ENCODE measurements at places on chromosomes 2 and 18. TPM values are rescaled to one million over a fixed set of nuclear protein-coding genes. Genes with fewer than 3 reads are reported as not detected.

The SULT1C4 gene
- 4.1 TPM for polyA plus RNA-seq

The GKN1 gene
- not detected for polyA plus RNA-seq

The SCN2A gene
- polyA plus RNA-seq, result 1.7 TPM

The FNDC4 gene
- 12.4 TPM for polyA plus RNA-seq

The NFATC1 gene
- polyA plus RNA-seq, result 0.73 TPM

The MBP gene
- polyA plus RNA-seq, result 4.7 TPM

The HOXD3 gene
- polyA plus RNA-seq, result not detected

The ACVR1C gene
- polyA plus RNA-seq, result 0.04 TPM

The DES gene
- polyA plus RNA-seq, result 19.8 TPM

The SETBP1 gene
- 0.60 TPM for polyA plus RNA-seq

The CAPN13 gene
- not detected for polyA plus RNA-seq

The UGT1A4 gene
- not detected for polyA plus RNA-seq

The CTAGE1 gene
- 0.05 TPM for polyA plus RNA-seq

The VIT gene
- polyA plus RNA-seq, result not detected

The PLEKHH2 gene
- polyA plus RNA-seq, result 4.5 TPM

The SCYGR2 gene
- polyA plus RNA-seq, result not detected

The CYRIA gene
- polyA plus RNA-seq, result 3.7 TPM

The SLC8A1 gene
- 19.3 TPM for polyA plus RNA-seq

The TRABD2A gene
- 30.2 TPM for polyA plus RNA-seq

The MYO3B gene
- 0.10 TPM for polyA plus RNA-seq

The MYOM1 gene
- 0.02 TPM for polyA plus RNA-seq

The MAPRE3 gene
- polyA plus RNA-seq, result 16.8 TPM

The HOXD12 gene
- not detected for polyA plus RNA-seq

The FKBP1B gene
- polyA plus RNA-seq, result 19.7 TPM

The SERTAD2 gene
- polyA plus RNA-seq, result 10.1 TPM

The MIB1 gene
- polyA plus RNA-seq, result 20.9 TPM

The PDIA6 gene
- polyA plus RNA-seq, result 345 TPM

The PPP1R7 gene
- 73.9 TPM for polyA plus RNA-seq

The NEUROD1 gene
- polyA plus RNA-seq, result not detected

The FKBP7 gene
- polyA plus RNA-seq, result 130 TPM

The KIF1A gene
- polyA plus RNA-seq, result not detected

The ST8SIA5 gene
- polyA plus RNA-seq, result not detected

The CRIM1 gene
- polyA plus RNA-seq, result 168 TPM

The CAVIN2 gene
- 22.0 TPM for polyA plus RNA-seq

The LYPD1 gene
- polyA plus RNA-seq, result 64.7 TPM

The DUSP2 gene
- polyA plus RNA-seq, result 0.94 TPM

The LBX2 gene
- 0.76 TPM for polyA plus RNA-seq

The PLEK gene
- polyA plus RNA-seq, result 0.06 TPM

The SALL3 gene
- not detected for polyA plus RNA-seq

The CDH20 gene
- not detected for polyA plus RNA-seq

The CDKL4 gene
- polyA plus RNA-seq, result not detected

The GALNT3 gene
- polyA plus RNA-seq, result 1.9 TPM

The AAK1 gene
- 30.0 TPM for polyA plus RNA-seq

The SERPINB10 gene
- polyA plus RNA-seq, result not detected

The GRHL1 gene
- 0.64 TPM for polyA plus RNA-seq

The UGT1A10 gene
- polyA plus RNA-seq, result not detected

The LIMS1 gene
- 87.3 TPM for polyA plus RNA-seq

The MBOAT2 gene
- 59.2 TPM for polyA plus RNA-seq

The OTX1 gene
- not detected for polyA plus RNA-seq

The GALR1 gene
- polyA plus RNA-seq, result not detected

The RAPGEF4 gene
- polyA plus RNA-seq, result 0.63 TPM

The DSC1 gene
- not detected for polyA plus RNA-seq

The SLC4A3 gene
- polyA plus RNA-seq, result 3.3 TPM
